ENCODE measurements at places on chromosomes 5 and 9. TPM values are rescaled to one million over a fixed set of nuclear protein-coding genes. Genes with fewer than 3 reads are reported as not detected.

The CAPSL gene
- 0.61 TPM for total RNA-seq

DNA sequence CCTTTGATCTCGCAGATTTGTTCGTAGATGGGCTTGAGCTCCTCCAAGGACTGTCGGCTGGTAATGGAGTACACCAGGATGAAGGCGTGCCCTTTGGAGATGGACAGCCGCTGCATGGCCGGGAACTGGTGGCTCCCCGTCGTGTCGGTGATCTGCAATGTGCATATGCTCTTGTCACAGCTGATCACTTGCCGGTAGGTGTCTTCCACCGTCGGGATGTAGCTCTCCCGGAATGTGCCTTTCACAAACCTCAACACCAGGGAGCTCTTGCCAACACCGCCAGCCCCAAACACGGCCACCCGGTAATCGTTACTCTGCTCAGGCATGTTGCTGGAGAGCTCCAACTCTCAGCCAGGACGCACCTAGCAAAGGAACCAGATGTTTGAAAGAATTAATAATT lies 29.1 kb downstream of the DIRAS2 start:
- no peak for DNase-seq

The XRCC4 gene
- total RNA-seq, result 15.7 TPM

The ANKRD34B gene
- not detected for total RNA-seq

DNA sequence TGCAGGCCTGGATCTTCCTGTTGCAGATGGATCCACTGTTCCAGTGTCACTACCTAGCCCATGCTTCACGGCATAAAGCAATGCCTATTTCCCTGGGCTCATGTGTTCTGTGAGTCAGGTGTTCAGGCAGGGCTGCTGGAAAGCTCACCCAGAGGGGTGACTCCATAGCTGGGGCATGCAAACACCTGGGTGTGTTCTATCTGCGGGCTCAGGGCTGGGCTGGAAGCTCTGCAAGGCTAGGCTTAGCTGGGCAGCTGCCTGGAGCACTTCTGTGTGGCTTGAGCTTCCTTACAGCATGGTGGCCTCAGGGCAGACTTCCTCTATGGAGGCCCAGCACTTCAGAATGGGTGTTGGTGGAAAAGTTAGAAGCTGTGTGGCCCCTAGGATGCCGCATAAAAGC lies 139.9 kb downstream of the GADD45G start:
- DNase-seq, result no peak

DNA sequence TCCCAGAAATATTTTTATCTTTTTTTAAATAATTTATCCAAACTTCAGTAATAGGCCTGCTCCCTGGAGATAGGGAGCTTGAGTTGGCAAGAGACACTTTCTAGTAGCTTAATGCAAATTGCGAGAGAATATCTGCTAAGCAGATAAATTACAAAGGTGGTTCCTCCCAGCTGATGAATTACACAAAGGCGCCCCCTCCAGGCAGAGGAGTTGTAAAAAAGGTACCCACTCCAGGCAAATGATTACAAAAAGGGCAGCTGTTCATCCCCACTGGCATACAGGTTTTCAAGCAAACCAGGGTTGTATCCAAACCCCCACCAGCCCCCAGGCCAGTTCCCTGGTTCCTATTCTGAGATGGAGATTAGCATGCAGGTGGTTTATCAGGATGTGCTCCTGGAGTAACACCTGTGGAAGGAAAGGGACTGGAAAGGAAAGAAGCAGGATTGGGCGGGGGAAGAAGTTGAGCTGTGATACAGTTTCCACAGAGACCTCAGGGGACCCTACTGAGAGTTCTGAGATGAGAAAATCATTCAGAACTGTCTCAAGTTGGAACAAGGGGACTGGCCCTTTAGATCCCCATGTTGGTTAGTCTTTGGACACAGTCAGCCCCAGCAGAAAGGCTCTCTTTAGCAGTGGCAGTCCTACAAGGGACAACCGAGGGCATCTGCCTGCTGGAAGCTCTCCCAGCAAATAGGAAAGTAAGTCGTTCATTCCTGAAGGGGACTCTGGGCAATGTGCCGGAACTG lies 25.5 kb downstream of the ESM1 start:
- no peak for DNase-seq

DNA sequence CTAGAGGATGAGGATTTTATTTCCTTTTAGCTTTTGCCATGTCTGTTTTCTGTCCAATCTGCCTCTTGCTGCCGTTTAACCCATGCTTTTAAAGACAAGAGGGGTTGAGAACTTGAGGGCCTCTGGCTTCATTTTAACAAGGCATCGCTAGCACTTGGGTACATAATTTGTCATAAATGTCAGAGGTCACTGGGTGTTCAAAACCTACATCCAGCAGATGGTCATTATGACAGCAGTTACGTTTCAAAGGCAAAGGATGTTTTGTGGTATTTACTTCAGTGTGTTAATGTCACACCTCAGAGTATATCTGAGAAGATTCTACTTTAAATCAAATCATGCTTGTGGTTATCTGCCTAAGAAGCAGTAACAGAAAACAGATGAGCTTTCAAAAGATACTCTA lies 918.3 kb downstream of the NR2F1-AS1 start:
- DNase-seq, result no peak

DNA sequence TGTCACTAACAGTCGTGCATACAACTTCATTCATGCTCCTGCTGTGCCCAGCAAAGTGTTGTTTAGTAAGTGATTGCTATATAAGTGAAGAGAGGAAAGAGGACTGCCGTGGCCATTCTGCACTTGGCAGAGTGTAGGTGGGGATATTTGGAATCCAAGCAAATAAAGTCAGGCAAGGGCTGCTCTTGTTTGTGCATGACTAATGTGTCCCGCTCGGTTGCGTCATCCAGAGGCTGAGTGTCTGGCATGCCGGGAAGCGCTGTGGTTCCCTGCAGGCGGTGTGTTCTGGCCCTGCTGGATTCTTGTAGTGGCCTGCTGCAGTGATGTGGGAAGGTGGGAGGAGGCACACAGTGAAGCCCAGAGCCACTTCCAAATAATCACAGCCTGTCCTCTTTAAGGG lies 136.9 kb upstream of the ANKH start:
- peak; percentile 97 for DNase-seq

GRCh38 chr9:75824816-75825568 lies 65.5 kb upstream of the PCSK5 start:
- no peak for DNase-seq

GRCh38 chr5:25570067-25570583 lies 925.3 kb upstream of the CDH10 start:
- DNase-seq, result no peak
